ENCODE measurements at places on chromosomes 5 and 9. TPM values are rescaled to one million over a fixed set of nuclear protein-coding genes. Genes with fewer than 3 reads are reported as not detected.

Gene GFI1B
- total RNA-seq: not detected

Gene CDX1
- not detected for total RNA-seq

- no peak for DNase-seq
These were observed 33.0 kb upstream of the C6 start for GRCh38 chr5:41246376-41246775.

Gene CARTPT
- total RNA-seq: not detected

Gene MAPK9
- total RNA-seq: 37.9 TPM

Gene FREM1
- 12.2 TPM for total RNA-seq

DNA sequence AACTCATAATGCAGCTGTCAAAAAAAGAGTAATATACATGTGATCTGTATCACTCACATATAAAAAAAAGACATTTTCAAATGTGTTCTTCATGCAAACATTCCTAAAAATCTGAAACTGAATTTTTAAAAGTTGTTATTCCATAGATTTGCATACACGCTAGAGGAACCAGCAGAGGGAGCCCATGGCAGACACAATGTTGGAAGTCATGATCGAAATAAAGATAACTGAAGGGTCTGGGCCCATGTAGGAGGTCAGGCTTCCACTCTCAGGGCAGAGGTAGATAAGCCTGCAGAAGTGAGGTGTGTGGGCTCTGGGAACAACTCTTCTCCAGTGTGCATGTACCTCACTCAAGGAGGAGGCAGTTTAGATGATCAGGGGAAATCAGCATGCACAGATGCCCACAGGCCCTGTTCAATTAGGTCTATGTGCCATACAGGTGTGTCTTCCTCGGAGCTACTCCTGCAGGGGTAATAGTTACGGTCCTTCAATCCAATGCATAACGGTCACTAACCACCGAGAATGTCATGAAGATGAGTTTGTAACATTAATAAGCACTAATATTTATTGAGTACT, 208.6 kb downstream of the EPB41L4A start:
- DNase-seq: no peak

DNA sequence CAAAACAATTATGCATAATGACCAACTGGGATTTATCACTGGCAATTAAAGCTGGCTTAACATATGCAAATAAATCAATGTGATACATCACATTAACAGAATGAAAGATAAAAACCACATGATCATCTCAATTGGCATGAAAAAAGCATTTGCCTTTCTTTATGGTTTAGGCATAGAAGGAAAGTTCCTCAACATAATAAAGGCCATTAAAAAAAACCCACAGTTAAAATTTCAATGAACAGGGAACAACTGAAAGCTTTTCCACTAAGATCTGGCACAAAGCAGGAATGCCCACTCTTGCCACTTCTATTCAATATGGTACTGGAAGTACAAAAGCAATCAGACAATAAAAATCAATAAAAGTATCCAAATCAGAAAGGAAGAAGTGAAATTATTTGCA, 151.2 kb upstream of the CD180 start:
- DNase-seq: no peak

Gene TNFSF15
- 2.0 TPM for total RNA-seq

- no peak for DNase-seq
These were observed 24.4 kb upstream of the ELL2 start for GRCh38 chr5:95986001-95986400.

GRCh38 chr5:33944543-33945132, 8.5 kb downstream of the RXFP3 start:
- no peak for DNase-seq

Gene PTGES
- 36.7 TPM for total RNA-seq

- no peak for DNase-seq
These were observed 230.2 kb downstream of the IRX1 start for GRCh38 chr5:3825531-3826451.

DNA sequence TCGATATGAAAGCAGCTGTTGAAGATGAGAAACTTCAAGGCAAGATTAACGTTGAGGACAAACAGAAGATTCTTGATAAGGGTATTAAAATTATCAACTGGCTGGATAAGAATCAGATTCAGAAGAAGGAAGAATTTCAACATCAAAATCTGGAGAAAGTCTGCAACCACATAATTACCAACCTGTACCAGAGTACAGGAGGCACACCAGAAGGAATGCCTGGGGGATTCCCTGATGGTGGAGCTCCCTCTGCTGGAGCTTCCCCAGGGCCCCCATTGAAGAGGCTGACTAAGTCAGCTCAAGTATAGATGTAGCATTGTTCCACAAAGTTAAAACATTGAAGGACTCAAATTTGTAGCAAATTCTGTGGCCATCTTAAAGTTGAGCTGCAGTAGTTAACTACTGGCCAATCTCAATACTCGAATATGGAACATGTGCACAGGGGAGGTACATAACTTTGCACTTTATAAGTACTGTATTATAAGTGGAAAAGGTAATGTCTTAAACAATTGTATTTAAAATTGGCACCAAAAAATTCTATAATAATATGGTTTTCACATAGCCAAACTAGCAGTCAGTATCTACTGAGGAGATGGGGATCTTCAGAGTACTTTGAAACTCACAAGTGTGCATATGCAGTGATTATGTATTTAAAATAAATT, 237.5 kb downstream of the CHSY3 start:
- DNase-seq: no peak

GRCh38 chr5:149046196-149046829, 16.5 kb downstream of the SH3TC2 start:
- no peak for DNase-seq
